ENCODE measurements at places on chromosomes 2 and 18.
A peak's percentile ranks its signal among the peaks of the same experiment; 100 is the strongest.

GRCh38 chr2:179711375-179711774 is 150.0 kb downstream of the ZNF385B start:
- DNase-seq = no peak

DNA sequence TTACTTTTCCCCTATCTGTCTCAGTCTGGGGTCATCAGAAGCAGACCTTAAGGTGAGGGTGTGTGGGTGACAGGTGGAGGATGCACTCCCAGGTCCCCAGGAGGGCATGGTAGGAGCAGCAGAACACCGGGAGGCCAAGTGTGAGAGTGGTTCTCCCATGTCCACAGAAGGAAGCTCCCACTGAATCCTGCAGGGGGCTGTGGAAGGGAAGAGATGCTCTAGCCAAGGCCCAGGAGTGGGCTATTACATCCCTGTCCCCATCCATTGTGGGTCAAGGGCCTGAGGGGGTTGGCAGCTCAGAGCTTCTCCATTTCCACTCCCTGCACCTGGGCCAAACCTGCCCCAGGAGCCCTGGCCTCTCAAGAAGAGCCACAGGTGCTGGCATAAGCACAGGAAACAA is 86.4 kb upstream of the KCNE4 start:
- DNase-seq = no peak

DNA sequence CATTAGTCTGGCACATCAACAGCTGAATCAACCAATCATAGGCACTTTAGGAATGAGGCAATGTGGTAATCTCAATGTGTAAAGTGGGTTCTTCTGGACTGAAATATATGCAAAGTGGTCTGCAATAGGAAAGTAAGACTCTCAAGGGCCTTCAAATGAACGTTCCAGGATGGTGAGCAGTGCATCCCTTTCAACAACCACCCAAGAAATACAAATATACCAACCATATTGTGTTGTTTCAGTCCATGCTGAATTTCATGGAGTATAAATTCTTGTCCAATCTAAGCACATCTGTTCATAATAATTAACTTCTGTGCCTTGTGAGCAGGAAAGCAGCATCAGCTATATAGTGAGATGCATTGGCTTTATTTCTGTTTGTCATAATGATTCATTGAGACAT is 556.2 kb downstream of the THSD7B start:
- DNase-seq = no peak

DNA sequence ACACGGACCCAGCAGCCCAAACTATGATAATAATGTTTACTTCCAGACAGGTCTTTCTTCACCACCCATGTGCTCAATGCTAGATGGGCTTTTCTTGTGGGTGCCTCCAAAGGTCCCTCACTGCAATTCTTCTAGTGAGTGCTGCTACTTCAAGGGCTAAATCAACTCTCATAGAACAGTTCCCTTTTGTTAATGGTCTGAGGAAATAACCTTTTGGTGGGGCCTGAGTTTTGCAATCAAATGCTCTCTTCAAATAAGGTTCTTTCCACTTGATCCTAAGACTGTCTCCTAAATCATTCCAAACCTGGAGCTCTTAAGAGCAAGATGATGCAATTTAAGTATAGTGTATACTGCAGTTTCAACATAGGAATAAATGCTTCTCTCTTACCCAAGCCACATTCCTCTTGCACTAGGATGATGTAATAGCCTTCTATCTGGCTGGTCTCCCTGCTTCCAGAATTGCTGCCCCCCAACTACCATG is 6.0 kb downstream of the NEMP2 start:
- no peak for DNase-seq

DNA sequence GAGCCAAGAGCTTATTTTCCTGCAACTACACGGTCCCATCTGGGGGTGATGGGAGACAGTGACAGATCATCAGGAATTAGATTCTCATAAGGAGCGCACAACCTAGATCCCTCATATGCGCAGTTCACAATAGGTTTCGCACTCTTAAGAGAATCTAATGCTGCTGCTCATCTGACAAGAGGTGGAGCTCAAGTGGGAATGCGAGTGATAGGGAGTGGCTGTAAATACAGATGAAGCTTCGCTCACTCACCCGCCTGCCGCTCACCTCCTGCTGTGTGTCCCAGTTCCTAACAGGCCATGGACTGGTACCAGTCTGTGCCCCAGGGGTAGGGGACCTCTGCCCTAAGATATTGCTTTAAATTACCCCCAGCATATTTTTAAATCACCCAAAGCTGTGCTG is 10.8 kb downstream of the LRRFIP1 start:
- DNase-seq = no peak

GRCh38 chr2:127913808-127914457 is 28.2 kb upstream of the AMMECR1L start:
- DNase-seq = no peak

- no peak for DNase-seq
These were observed 193.3 kb downstream of the SLC4A3 start for GRCh38 chr2:219820767-219821166.

- no peak for DNase-seq
These were observed 49.4 kb downstream of the CCDC88A start for GRCh38 chr2:55370208-55370607.

- no peak for DNase-seq
These were observed 342.9 kb downstream of the SPAG16 start for GRCh38 chr2:213627054-213627710.

DNA sequence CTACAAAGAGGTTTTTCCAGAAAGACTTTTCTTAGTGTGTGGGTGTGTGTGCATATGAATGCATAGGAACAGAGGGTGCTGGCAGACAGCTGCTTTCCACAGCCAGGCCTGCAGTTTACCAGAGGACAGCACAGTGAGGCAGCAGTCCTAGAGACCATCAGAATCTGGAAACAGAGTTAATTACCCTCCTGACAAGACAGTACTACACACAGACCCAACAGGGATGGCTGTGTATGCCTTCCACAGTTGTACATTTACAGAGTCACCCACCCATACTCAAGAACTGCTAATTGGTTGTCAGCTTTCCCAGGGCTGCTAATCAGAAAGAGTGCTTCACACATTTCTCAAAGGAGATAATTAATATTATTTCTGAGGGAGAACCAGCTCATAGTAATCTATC is 104.7 kb downstream of the FEZ2 start:
- DNase-seq = no peak

- peak; percentile 24 for DNase-seq
These were observed 18.7 kb downstream of the C1D start for GRCh38 chr2:68044099-68044498.

DNA sequence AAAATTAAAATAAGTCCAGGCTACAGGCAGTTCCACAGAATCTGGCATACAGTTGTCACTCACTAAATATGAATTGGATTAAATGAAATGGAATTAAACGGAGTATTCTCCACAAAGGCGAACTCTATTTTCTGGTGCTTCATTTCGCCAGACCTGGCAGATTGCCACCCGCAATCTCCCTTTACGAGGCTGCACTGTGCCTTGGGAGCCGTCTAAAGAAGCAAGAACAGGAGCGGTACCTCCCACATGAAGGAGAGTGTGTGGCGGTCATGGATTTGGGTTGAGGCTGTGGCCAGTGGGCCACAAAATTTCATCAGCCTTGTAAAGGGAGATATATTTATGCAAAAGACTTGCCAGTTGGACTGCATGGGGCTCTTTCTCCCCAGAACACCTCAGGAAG is 151.0 kb downstream of the OSR1 start:
- DNase-seq = no peak

- DNase-seq = no peak
These were observed 17.0 kb upstream of the MAP3K20 start for GRCh38 chr2:173058673-173059072.

GRCh38 chr2:3282056-3282998 is 95.3 kb downstream of the EIPR1 start:
- no peak for DNase-seq

GRCh38 chr2:64274399-64275173 is 130.4 kb upstream of the PELI1 start:
- DNase-seq = no peak

DNA sequence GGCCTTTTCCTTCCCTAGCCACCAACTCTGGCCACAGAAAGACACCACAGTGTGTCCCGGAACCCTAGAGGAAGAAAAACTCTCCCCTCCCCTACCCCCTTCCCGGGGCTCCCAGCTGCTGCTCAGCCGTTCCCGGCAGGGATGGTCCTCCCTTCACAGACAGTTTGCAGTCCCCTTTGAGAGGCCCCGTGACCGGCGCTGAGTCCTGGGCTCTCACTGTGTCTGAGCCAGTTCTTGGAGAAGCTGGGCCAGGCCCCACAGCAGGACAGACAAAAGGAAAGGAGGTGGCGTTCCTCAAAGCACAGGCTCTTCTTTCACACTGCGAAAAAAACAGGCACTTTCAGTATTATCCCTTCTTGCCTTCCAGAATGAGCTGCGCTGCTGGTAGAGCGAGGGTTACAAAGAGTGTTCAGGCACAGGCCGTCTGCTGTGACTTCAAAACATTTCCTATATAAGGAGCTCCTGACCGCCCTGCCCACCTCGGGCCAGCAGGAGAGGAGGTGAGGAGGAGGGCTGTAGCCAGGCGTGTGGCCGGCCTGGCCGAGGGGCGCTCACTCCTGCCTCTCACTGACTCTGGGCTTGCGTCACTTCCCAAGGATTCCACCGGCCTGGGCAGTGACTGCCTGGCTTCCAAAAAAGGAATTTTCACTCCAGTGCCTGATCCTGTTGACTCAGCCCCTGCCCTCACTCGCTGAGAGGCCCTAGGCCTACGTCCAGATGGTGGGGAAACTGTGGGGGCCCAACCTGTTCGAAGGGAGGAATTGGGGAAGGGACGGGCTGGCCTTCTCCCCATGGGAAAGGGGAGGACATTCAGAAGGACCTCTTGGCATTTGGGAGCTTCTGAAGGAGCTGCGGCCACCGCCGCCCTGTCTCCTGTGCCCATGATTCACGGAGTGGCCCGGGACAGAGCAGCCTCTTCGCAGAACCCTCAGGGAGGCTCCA is 24.9 kb downstream of the CIDEA start:
- peak; percentile 97 for DNase-seq

- DNase-seq = no peak
These were observed 33.3 kb downstream of the RBMS1 start for GRCh38 chr2:160460333-160460731.

GRCh38 chr18:43380104-43380672 is 102.9 kb upstream of the SYT4 start:
- DNase-seq = no peak

DNA sequence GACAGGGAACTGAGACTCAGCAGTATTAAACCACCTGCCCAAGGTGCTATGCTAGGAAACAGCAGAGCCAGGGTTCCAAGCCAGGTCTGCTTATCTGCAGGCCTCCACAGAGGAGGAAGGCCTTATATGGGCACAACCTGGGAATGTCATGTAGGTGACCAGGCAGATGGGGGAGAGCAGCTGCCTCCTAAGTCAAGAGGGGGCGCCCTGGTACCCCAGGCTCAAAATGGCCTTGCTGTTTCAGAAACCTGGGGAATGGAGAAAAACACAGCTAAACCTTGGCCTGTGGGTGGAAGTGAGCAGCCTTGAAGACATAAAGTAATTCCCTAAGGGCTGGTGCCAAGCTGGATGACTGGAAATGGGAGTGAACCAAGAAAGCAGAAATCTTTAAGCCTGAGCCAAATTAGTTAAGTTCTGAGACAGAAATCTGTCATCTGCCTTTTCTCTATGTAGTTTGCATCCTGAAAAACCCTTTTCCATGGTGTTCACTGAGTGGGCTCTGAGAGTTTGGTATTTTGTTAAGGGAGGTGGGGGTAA is 79.1 kb downstream of the MAPK4 start:
- no peak for DNase-seq

- no peak for DNase-seq
These were observed 232.8 kb downstream of the TCF4 start for GRCh38 chr18:55355223-55355622.

GRCh38 chr2:19742872-19743271 is 158.9 kb downstream of the TTC32 start:
- DNase-seq = no peak

GRCh38 chr18:11004294-11004693 is 145.1 kb downstream of the PIEZO2 start:
- no peak for DNase-seq

DNA sequence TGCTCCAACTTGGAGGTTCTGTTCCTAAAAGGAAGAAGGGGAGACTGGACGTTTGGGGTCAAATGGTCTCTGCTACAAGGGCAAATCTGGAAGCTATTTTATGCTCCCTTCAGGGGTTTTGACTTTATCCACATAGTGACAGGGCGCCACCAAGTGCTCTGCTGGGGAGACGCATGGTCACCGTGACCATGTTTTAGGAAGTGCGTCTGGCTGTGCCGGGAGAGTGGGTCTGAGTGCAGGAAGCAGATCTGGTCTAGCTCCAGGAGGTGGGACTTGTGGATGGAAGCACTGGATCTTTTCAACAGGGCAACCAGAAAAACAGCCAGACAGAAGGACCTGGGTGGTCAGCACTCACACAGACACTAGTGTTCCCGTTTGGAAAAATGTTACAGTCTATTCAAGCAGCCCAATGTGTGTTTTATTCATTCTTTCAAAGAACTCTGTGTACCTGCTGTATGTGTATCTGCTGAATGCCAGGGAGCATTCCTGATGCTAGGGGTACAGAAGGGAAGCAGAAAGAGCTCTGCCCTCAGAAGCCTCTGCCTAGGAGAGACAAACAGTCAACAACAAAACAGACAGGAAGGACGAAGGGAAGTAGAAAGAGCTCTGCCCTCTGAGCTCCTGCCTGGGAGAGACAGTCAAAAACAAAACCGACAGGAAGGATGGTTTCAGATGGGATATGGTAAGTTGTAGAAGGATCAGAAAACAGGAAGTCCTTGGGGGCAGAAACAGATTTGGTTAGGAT is 14.3 kb downstream of the IMPA2 start:
- DNase-seq = no peak

DNA sequence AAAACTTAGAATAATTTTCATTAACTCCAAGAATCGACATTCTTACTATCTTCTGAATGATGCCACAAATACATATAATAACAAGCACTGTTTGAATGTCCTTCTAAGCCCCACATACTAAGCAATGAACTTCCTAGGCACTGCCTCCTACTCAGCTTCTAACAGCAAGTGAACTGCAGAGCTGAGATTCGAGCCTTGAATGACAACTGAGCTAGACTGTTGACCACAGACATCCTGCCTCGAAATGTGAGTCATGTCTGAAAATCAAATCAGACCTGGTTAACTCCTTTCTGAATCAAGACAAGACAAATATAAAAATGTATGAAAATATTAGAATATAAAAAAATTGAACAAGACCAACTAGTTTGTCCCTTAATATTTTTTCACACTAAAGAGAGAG is 108.1 kb downstream of the MYT1L start:
- no peak for DNase-seq

- DNase-seq = no peak
These were observed 317.5 kb upstream of the RAB6C start for GRCh38 chr2:129661935-129662334.

GRCh38 chr2:218229239-218229638 is 12.2 kb downstream of the ARPC2 start:
- peak; percentile 41 for DNase-seq

Measured in HS-27A (cell line).